ENCODE measurements at places on chromosomes 1 and 21.

DNA sequence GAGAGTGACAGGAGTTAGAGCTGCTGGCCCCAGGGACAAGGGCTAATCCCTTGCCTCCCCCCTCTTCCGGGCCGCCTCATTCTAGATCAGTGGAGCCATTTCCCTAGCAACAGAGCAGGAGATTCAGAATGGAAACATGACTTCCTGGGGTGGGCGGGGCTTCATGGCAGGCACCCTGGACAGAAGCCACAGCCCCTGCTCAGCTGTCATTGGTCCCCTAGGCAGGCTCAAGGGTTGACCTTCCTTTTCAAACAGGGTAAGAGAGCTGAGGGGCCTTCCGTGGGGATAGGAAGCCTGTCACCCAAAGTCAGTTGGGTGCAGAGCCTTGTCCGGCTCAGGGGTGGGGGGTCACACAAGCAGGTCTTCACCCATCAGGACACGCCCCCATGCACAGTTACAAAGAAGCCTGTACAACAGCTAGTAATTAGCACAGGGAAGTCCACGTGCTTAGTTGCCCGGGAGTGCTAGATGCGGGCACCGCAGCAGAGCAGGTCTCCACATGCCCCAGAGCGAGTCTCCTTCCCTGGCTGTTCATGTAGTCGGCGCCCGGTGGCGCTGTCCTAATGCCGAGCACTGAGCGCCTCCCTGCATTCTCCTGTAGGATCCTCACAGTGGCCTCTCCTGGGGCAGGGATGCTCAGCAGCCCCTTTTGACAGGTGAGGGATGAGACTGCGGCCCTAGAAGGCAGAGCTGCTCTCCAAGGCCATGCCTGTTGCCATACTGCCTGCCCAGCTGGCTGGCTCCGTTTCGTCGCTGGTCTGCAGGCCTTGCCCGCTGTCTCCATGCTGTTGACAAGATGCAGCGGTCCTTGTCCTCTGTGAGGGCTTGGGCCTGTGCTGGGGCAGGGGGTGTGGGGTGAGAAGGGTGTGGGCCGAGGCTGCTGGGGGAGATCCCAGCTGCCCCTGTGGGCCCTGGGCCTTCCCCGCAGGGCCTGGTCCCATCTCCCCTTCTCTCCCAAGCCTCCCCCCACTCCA, 5.1 kb downstream of the TMEM201 start:
- no peak for DNase-seq

- no peak for DNase-seq
These were observed 88.8 kb upstream of the IPO9 start for GRCh38 chr1:201740086-201740541.

DNA sequence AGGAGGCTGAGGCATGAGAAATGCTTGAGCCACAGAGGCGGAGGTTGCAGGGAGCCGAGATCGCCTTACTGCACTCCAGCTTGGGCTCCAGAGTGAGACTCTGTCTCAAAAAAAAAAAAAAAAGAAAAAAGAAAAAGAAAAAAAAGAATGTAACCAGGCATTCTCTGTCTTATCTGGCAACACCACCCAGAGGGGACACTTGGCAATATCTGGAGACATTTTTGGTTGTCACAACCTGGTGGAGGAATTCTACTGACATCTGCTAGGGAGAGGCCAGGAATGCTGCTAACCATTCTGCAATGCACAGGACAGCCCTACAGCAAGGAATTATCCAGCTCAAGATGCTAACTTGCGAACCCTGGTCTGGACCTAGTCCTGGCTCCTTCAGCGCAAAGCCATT, 2.3 kb upstream of the CNR2 start:
- no peak for DNase-seq

- DNase-seq = no peak
These were observed 4.5 kb upstream of the NOS1AP start for GRCh38 chr1:162065016-162065415.
